ENCODE measurements at places on chromosomes 4 and X.

GRCh38 chr4:113222471-113222870, 173.0 kb downstream of the ANK2 start:
- DNase-seq = no peak

GRCh38 chr4:154807042-154807630, 26.1 kb downstream of the RBM46 start:
- no peak for DNase-seq

DNA sequence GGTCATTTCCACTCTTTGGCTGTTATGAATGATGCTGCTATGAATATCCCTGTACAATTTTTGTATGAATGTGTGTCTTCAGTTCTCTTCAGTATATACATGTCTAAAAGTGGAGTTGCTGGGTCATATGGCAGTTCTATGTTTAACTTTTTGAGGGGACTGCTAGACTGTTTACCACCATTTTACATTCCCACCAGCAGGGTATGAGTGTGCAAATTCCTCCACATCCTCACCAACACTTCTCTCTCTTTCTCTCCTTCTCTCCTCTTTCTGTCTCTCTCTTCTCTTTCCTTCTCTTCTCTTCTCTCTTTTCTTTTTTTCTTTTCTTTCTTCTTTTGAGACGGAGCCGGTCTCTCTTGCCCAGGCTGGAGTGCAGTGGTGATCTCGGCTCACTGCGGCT, 7.8 kb downstream of the WWC2 start:
- no peak for DNase-seq

DNA sequence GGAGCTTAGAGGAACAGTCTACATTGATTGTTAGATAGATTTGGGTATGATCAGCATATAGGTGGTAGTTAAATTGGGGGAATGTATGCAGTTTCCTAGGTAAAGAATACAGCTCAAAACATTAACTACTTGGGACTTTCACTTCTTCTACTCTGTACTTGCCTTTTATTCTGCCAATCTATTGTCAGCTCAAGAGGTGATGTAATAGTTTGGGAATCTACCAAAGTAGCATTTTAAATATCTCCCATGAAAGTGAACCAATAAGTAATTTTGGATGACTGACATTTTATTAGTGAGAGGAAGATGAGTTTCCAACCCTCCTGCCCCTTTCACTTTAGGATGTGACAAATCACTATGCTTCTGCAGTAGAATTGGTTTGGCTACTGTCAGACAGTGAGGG, 43.4 kb downstream of the NUDT6 start:
- no peak for DNase-seq

- DNase-seq = no peak
Observed at GRCh38 chrX:153471663-153472280, 1.4 kb upstream of the HAUS7 start.

DNA sequence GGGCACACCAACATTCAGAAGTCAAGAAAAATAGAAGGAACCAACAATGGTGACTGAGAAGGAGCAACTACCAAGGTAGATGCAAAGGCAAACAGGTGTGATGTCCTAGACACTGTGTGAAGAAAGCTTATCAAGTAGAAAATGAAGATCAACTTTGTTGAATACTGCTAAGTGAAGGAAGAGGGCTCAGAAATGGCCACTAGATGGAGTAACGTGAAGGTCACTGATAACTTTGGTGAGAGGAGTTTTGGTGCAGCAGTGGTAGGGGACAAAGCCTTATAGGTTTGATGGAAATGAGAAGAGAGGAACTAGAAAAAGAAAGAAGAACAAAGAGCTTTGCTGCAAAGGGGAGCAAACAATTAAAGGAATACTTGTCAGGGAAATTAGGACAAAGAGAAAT, 23.5 kb downstream of the OTC start:
- no peak for DNase-seq

DNA sequence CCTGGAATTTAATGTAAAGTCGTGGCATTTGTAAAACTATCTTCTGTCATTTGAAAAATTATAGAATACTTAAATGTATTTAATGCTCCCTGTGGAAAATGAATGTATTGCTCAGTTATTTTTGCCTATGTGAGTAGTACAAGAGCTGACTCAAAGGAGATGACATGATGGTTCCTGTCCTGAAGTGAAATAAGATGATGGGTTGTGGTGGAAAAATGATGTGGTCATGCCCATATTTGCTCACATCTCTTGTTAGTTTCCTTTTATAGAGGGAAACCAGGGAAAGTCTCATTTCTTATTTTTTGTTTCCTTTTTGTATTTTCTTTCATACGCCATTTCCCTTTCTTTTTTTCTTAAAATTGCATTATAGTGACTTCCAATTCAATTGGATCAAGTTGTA, 23.7 kb downstream of the PLS3 start:
- DNase-seq = no peak

DNA sequence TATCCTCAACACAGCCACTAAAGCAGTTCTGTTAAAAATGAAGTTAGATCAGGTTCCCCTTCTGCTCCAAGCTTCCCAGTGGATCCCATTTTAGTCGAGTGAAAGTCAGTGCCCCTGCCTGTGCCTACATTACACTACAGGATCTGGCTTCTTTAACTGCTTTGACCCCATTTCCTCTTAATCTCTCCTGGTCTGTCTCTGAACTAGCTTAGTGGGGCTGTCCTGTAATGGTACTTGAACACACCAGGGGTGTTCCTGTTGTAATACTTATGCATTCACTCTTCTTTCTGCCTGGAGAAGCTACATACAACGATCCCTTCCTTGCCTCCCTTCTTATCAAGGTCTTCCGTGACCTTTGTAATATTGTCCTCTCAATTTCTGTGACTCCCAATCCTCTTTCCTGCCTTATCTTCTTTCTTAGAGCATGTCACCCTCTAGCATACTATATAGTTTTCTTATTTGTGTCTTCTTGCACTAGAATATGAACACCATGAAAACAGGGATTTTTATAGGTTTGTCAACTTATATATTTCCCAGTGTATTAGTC, 16.7 kb downstream of the ARSJ start:
- no peak for DNase-seq

DNA sequence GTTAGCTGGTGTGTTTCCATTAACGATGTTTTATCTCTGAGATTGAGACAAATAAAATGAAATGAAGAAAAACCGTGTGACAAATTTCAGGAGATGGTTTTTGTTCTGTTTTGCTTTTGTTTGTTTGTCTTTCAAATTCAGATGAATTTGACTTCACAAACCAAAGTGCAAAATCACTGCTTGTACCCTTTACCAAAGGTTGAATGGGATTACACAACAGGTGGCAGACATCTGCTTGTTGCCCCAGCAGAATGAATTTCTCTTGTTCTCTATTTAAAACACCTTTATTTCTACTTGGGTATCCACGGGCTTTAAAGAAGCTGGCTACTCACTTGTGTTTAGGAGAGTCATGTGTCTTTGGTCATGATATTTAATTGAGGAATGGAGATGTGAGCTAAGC, 239.7 kb upstream of the CLNK start:
- no peak for DNase-seq

GRCh38 chr4:125693228-125693627, 378.5 kb downstream of the FAT4 start:
- DNase-seq = no peak

GRCh38 chr4:67746797-67747495, 7.2 kb downstream of the GNRHR start:
- DNase-seq = no peak

GRCh38 chr4:175422331-175422730, 389.7 kb downstream of the GPM6A start:
- no peak for DNase-seq

DNA sequence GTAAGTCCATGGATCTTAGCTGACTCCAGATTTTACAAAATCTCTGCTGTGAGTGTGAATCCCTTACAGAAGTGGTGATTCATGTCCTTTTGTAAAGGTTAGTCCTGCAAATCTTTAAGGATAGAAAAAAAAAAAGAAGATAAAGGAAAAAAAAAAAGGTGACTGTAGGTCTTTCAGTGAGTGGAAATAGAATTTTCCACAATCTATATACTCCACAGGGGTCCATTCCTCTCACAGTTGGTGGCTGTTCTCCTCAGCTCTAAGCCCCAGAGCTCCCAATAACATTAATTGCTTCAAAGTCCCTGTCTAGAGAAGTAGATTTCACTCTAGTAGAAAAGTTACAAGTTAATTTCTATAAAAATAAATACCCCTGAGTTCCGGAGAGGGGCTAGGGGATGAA, 189.1 kb downstream of the NDST4 start:
- DNase-seq = no peak

GRCh38 chrX:79371101-79371500, 4.0 kb upstream of the ITM2A start:
- DNase-seq = no peak

DNA sequence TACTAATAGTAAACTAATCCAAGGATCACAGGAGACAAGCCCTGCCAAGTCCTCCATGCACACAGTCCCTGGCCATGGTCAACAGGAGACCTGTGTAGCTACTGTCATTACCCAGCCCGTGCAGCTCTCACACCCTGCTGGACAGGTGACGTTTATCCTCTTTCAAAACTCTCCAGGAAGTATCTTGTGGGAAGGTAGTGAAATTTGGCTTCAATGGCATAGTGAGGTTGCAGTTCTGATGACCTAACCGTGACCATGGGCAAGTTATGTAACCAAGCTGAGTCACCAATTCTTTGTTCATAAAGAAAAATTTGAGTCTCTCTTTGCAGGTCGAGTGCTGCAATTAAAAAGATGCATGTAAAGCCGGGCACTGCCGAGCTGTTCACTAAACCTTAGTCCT, 11.3 kb upstream of the SLC2A9 start:
- no peak for DNase-seq

GRCh38 chr4:123361195-123361861, 35.3 kb upstream of the SPRY1 start:
- DNase-seq = no peak

DNA sequence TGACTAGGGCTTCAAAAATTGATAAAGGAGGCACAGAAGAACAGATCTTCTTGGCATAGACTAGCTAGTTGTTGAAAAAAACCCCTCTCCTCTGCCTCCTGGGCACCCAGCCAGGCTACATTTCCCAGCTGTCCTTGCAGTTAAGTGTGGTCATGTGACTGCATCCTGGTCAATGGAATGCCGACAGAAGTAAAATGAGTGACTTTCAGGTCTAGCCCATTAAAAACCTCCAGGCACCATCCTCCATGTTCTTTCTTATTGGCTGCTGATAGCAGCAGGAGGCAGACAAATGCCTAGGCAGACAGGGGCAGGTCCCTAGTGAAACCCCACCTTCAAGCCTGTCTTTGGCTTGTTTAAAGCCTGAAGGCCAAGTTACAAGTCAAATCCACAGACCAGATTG, 35.3 kb downstream of the ATXN3L start:
- no peak for DNase-seq

GRCh38 chr4:142211444-142211843, 575.1 kb downstream of the IL15 start:
- no peak for DNase-seq

DNA sequence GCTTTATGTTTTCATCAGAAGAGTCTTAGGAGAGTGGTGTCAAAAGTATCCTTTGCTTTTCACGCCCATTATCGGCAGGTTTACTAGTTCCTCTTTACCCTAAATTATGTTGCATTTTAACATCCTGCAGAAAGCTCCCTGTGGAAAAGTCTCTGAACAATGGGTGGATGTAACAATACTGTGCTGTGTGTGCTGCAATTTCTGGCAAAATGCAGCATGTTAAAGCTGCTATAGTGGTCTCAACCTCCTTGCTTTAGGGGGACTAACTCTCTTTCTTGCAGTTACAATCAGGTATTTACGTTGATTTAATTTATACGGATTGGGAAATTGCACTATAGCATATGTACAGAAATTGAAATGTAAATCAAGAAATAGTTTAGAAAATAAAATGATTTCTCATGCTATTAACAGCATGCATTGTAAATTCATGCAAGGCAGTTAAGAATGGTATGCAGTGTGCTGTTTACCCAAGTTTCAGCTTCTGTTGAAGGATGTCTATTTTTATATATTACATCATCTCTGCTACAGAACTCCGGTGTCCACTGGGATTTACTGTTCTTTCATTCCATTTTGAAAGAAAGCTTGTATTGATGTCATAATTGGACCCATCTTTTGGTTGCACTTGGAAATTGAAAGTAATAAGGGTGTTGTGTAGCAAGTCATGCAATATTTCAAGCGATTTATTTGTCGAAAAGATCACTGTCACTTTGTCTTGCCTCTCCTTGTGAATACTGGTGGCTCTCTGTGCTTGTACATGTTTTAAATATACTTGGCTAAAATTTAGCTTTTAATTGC, 145.7 kb downstream of the RAPGEF2 start:
- DNase-seq = no peak

DNA sequence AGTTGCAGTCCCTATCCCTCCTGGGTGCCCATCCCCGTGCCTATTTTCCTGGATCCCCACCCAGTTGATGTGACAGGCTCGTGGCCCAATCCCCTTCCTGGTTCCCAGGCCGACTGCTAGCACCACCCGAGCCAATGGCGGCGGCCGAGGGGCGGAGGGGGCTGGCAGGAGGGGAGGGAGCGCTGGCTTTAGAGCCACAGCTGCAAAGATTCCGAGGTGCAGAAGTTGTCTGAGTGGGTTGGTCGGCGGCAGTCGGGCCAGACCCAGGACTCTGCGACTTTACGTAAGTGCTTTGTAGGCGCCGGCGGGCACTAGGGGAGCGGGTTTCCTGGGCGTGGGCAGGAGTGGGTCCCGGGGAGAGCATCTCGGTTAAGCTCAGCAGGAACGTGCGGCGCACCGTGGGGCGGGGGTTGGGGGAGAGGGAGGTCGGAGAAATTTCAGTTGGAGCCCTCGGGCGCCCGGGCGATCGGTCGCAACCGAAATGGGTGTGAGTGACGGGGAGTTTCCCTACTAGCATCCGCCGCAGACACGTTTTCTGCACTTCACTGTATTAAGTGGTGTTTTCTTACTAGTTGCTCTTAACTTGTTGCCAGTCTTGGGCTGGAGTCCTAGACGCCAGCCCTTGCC, at the start of gene PLS3:
PLS3 (plus strand) TSS at position 197 of the 627 bp plus-strand sequence. CDS start 49,077 bp downstream, outside the sequence.
- no peak for DNase-seq

DNA sequence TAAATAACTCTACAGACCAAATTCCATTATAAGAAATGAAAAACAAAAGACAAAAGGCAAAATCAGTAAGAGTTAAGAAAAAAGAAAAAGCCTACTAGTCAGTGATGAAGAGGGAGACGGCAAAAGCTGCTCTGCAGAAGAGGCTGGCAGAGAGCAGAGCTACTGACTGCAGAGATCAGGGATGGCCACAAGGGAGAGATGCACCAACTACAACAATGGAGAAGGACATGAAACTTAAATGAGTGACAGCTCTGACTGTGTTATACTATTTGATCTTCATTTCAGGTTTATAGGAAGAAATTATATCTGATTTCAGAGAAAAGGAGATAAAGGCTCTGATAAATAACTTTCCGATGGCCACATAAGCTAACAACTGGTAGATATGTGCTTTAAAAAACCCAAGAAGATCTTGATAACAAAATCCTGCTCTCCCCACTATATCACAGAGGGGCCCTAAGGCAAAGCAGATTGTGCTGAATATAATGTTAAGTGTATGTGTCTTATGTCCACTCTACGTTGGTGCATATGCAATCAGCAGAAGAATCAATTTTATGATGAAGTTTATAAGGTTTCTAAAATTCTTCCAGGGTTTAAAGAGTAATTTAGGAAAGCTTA, 58.4 kb upstream of the COX18 start:
- peak; percentile 27 for DNase-seq

DNA sequence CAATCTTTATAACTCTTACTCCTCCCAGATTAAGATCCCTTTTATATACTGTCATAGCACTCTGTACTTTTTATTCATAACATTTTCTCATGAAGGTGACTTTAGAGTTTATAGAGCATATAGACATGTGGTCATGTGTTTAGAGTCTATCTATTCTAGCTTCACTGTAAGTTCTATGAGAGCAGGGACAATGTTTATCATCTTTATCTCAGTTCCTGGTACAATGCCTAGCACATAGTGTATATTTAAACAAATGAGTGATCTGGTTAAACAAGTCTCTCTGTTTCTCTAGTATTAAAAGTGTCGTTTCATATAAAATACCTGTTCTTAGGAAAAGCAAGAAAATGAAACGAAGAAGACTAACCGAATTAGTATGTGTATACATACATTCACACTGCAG, 3.2 kb downstream of the CXCL6 start:
- DNase-seq = no peak

All from activated naive CD4-positive, alpha-beta T cell treated with anti-CD3 and anti-CD28 coated beads, Interleukin-2, amount 10 ng/mL, durations not matched to agents 7 days and 5 days (primary cell).